ENCODE measurements at places on chromosomes 12 and 14.
A peak's percentile ranks its signal among the peaks of the same experiment; 100 is the strongest.

GRCh38 chr12:50787618-50788017 lies 23.7 kb downstream of the ATF1 start:
- DNase-seq: no peak

GRCh38 chr14:41607304-41607775 lies 664 bp downstream of the LRFN5 start:
- DNase-seq: no peak

GRCh38 chr12:19223018-19223417 lies 93.5 kb downstream of the PLEKHA5 start:
- no peak for DNase-seq

GRCh38 chr12:26097046-26097878 lies 27.6 kb downstream of the BHLHE41 start:
- DNase-seq: peak; percentile 51

DNA sequence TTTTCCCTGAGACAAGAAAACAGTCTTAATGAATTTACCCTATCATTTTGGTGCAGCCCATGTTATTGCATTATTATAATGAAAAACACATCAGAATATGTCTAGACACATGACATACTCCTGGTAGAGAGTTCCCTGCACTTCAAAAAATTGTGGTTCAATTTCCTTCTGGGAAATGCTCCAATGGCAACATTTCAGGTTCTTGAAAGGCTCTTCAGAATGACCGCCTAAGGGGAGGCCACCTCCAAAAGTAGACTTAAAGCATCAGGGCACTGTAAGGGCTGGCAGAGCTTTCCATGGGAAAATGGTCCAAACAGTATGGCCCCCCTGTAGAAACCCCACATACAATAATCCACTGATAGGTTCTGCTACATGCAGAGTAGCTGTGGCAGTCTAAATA lies 110.7 kb downstream of the SLC25A21 start:
- DNase-seq: no peak

GRCh38 chr14:95462491-95462890 lies 54.0 kb downstream of the SYNE3 start:
- DNase-seq: no peak

- DNase-seq: no peak
These were observed 29.9 kb upstream of the ZNF641 start for GRCh38 chr12:48380596-48380995.

DNA sequence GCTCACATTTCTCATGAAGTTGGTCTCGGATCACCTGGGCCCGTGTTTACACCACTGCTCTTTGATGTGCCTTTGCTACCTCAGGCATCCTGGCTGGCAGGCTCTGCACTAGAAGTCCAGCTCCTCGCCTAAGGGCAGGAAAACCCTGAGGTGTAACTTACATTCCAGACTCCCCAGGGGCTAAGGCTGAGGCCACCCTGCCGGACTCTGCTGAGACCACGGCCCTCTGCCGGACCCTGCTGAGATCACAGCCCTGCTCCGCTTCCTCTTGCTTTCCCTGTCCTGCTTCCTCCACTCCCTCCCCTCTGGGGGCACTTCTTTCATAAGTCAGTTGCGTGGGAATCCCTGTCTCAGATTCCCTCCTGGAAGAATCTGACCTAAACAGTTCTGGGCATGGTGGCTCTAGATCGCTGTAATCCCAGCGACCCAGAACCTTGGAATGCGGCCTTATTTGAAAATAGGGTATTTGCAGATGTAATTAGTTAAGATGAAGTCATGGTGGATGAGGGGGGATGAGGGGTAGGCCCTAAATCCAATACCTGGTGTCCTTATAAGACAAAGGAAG lies 17.2 kb downstream of the RILPL1 start:
- DNase-seq: no peak

- DNase-seq: no peak
These were observed 58.7 kb upstream of the C14orf180 start for GRCh38 chr14:104520620-104521410.

DNA sequence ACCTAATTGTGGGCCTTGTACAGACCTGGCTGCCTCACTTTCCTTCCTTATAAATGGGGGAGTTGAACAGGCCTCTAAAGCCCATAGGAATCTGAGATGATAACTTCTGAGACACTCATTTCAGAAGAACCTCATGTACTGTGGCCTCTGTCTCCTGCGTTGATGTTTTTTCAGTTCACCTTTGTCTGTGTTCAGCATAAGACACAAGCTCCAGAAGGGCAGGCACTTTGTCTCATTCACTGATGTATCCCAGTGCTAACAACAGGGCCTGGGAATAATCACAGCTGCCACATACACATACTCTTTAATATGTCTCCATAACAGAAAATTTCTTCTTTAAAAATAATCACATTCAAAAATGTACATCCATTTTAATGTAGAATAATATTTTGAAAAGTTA lies 3.3 kb downstream of the FGD6 start:
- no peak for DNase-seq

DNA sequence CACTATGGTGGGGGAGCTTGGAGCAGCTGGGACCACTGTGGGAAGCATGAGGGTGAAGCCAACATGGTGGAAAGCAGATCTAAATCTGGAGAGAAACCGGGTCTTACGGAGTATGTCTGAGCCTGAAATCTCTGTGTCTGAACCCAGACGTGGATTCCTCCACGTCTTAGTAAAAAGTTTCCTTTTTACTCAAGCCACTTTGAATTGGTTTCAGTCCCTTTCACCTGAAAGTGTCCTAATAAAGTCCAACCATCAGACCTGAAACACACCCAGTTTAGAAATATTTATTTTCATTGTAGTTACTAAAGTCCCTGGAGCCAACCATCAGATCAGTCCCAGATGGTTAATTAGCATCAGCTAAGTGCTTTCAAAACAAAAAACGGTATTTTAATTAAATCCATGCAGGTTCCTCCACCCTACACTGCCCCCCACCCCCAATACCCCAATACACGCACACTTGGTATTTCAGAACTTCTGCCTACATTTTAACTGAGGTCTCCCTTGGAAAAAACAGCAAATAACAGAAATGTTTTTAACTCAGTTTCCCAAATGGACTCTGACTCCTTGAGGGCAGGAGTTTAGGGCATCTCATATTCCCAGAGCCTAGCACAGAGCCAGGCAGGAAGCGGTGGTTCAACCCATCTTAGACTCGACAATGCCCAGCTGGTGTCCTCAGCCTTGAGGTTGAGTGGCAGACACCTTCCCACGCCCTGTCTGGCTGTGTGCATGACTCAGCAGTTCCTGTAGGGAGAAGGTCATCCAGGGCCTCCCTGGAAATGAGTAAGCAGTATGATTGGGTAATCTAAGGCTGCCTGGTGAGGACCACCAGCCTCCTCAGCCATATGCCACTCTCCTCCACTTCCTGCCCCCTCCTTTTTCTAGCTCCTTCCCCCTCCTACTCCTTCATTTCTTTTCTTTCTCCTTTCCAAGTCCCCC lies 175.8 kb downstream of the TTC8 start:
- DNase-seq: no peak

DNA sequence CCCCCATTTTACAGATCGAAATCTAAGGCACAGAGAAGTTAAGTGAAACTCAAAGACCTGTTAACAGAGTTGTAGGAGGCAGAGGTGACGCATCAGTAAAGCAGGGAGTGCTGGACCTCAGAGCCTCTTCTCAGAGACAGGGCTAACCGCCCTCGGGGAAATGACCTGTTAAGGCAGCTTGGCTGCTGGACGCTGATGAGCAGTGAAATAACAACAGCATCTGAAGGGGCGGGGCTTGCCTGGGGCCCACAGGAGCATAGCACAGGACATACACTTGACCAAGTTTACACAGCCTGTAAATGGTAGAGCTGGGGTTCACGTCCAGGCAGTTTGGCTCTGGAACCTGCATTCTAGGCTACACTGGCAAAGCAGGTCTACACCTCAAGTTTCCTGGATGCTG lies 39.3 kb downstream of the LRTM2 start:
- DNase-seq: no peak

- DNase-seq: no peak
These were observed 41.1 kb downstream of the BRMS1L start for GRCh38 chr14:35867280-35867629.

GRCh38 chr14:77186911-77187648 lies 5.5 kb downstream of the TMEM63C start:
- no peak for DNase-seq

GRCh38 chr12:31466768-31467167 lies 124.2 kb downstream of the DENND5B start:
- DNase-seq: no peak

- DNase-seq: no peak
These were observed 645 bp downstream of the JDP2 start for GRCh38 chr14:75428230-75429104.

- no peak for DNase-seq
These were observed 365.6 kb upstream of the TBX3 start for GRCh38 chr12:115049614-115050013.

DNA sequence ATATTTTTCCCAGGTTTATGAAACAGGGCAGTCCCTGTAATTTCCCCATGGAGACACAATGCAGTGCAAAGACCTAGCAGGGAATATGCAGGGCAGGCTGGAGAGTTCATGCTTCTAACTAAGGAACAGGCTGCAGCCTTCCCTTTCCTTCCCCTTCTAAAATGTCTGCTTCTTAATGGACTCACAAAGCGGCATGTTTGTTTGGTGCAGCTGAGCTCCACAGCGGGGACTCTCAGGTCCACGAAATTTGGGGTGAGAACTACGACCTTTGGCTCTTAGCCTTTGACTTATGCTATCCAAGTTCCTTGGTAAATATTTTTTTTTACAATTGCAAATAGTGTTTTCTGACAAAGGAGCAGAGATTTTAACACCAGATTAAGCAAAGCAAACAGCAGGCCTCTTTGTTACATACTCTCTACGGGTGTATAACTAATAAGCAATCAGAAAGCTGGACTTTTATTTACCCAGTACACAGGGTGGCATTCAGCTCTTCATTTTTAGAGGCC lies 323.6 kb downstream of the ZFP36L1 start:
- no peak for DNase-seq

DNA sequence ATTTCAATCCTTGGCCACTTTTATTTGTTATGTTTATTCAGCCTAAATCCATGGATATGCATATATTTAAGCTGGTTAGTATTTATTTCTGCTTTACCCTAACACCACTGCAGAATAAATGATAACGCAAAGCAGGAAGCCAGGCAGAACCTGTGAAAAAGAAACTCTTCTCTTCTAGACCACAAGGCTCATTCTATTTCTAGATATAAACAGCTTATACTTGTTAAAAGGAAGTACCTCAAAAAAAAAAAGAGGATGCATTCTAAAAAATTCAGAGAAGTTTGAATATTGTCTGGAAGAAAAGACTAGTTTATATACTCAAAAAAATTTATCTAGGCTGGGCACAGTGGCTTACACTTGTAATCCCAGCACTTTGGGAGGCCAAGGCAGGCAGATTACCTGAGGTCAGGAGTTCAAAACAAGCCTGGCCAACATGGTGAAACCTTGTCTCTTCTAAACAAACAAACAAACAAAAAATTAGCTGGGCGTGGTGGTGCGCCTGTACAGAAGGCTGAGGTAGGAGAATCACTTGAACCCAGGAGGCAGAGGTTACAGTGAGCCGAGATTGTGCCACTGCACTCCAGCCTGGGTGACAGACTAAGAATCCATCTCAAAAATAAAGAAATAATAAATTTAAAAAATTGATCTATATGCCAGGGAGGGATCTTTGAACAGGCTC lies 55.8 kb downstream of the GALNT4 start:
- no peak for DNase-seq

- no peak for DNase-seq
These were observed 164.3 kb downstream of the GRIP1 start for GRCh38 chr12:66514581-66514980.

DNA sequence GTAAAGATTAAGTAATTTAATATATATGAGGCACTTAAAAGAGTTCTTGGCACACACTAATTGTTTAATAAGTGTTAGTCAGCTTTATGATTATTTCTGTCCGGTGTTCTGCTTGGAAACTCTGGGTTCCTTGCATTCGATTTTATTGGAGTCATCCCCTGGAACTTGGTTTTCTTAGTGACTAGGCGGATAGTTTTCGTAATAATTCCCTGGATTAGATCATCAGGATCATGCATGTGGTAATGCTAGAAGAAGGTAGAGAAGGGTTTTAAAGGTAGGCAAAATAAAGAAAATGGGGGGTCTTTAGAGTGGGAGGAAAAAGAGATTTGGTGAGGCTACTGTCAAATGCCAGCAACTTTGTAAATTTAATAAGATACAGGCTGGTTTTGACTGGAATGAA lies 88.4 kb downstream of the MYF5 start:
- DNase-seq: no peak

DNA sequence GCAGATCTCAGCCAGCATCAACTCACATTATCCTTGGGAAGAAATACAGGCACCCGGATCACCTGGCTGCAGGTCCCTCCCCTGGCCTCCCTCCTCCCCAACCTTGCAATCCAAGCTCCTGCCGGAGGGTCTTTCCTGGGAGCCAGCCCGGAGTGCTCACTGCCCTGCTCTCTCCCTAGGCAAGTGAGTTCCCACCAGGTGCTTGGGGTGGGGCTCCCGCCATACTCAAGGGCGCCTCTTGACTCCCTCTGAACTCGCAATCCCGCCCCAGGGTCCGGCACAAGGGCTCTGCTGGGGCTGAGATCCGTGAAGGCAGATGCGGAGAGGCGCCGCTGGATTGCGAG lies 1.2 kb upstream of the CEP170B start:
- DNase-seq: no peak

DNA sequence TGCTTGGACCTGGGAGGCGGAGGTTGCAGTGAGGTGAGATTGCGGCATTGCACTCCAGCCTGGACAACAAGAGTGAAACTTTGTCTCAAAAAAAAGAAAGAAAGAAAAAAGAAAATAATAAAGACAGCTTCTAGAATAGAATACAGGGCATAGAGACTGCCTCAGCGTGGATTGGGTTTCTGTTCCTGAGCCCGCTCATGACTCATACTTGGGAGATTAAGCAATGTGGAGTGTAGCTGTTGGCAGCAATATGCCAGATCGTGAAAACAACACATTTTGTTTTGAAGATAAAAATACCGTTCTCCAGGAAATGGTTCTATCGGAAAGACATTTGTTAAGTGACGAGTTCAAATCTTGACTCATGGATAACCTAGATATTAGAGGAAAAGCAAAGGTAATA lies 67.2 kb downstream of the GLT1D1 start:
- DNase-seq: no peak

- DNase-seq: no peak
These were observed 61.1 kb downstream of the NCOR2 start for GRCh38 chr12:124506145-124506831.

GRCh38 chr12:90084018-90084417 lies 375.4 kb upstream of the ATP2B1 start:
- no peak for DNase-seq
